Spleen (tissue), 13 donors: ENCODE measurements at places on chromosomes 5 and 9. TPM values are rescaled to one million over a fixed set of nuclear protein-coding genes. Genes with fewer than 3 reads are reported as not detected.
A peak's percentile ranks its signal among the peaks of the same experiment; 100 is the strongest.

- no peaks in the 10 kb centered on the region for H3K36me3 ChIP-seq
- H3K27ac ChIP-seq = no peak overlapping the region
- H3K4me1 ChIP-seq = no peaks in the 10 kb centered on the region
- DNase-seq = no peak
- no peaks in the 10 kb centered on the region for H3K27me3 ChIP-seq
- H3K4me3 ChIP-seq = no peak overlapping the region
These were observed 4.6 kb upstream of the IL9 start for GRCh38 chr5:135900276-135900675.

GRCh38 chr9:28915202-28915930 is 1342.1 kb upstream of the C9orf72 start:
- no peaks in the 10 kb centered on the region for H3K27me3 ChIP-seq
- H3K4me3 ChIP-seq = no peak overlapping the region
- no peak overlapping the region for H3K27ac ChIP-seq
- H3K36me3 ChIP-seq = no peaks in the 10 kb centered on the region
- DNase-seq = no peak

DNA sequence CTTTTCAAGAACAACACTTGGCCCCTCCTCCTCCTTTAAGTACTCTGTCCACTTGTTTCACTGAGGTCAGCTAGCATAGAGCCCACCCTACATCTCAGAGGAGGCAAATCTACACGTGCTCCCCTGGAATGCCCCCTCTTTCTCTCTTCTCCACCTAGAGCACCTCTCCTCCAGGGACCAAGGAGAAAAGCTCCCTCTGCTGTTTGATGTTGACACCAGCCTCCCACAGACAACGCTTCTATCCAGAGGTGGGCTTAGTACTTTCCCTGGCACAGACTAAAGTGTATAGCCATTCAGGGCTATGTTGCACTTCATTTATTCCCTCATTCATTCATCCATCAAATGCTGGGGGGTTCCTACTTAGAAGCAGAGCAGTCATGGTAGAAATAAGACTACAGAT is 68.2 kb upstream of the TAF1L start:
- H3K27ac ChIP-seq = no peak overlapping the region
- H3K4me3 ChIP-seq = no peak overlapping the region
- H3K36me3 ChIP-seq = no peaks in the 10 kb centered on the region

DNA sequence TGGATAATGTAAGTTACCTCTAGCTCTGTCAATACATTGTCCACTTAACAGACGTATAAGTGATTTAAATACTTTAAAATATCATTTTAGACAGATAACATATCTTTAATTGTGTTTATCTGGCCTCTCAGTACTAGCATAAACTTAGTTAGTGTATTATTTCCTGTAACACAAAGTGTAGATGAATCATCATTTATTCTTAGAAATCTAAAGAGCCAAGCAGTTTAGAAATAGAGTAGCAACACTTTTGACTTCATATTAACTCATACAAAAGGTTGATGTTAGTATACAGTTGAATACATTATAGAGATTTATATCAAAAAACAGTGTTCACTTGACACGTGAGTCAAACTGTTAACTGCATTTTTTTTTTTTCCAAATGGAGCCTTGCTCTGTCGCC is 18.0 kb downstream of the NCBP1 start:
- no peak for DNase-seq
- no peaks in the 10 kb centered on the region for H3K27me3 ChIP-seq
- no peak overlapping the region for H3K27ac ChIP-seq
- H3K4me1 ChIP-seq = no peaks in the 10 kb centered on the region
- no peak overlapping the region for H3K4me3 ChIP-seq
- H3K36me3 ChIP-seq = peaks cover 97% of the 10 kb centered on the region

- H3K4me3 ChIP-seq = no peak overlapping the region
- H3K4me1 ChIP-seq = no peaks in the 10 kb centered on the region
- H3K27me3 ChIP-seq = no peaks in the 10 kb centered on the region
- DNase-seq = no peak
- no peaks in the 10 kb centered on the region for H3K36me3 ChIP-seq
These were observed 629.3 kb upstream of the RGMB start for GRCh38 chr5:98144116-98144515.

GRCh38 chr9:127107171-127107928 is 15.1 kb downstream of the ANGPTL2 start:
- no peak overlapping the region for H3K27ac ChIP-seq
- H3K4me1 ChIP-seq = peaks cover 13% of the 10 kb centered on the region
- no peak overlapping the region for H3K4me3 ChIP-seq
- H3K36me3 ChIP-seq = peaks cover 15% of the 10 kb centered on the region
- DNase-seq = no peak

GRCh38 chr9:136090768-136091581 is 4.1 kb downstream of the NACC2 start:
- no peak overlapping the region for H3K4me3 ChIP-seq
- H3K36me3 ChIP-seq = no peaks in the 10 kb centered on the region
- no peaks in the 10 kb centered on the region for H3K27me3 ChIP-seq
- H3K4me1 ChIP-seq = peaks cover 92% of the 10 kb centered on the region

GRCh38 chr5:94788527-94788926 is 170.1 kb downstream of the SLF1 start:
- no peaks in the 10 kb centered on the region for H3K36me3 ChIP-seq
- no peaks in the 10 kb centered on the region for H3K27me3 ChIP-seq
- H3K4me1 ChIP-seq = peaks cover 3% of the 10 kb centered on the region
- H3K4me3 ChIP-seq = no peak overlapping the region
- no peak overlapping the region for H3K27ac ChIP-seq
- no peak for DNase-seq

GRCh38 chr5:33074548-33074947 is 363.4 kb downstream of the NPR3 start:
- H3K27ac ChIP-seq = no peak overlapping the region
- H3K36me3 ChIP-seq = no peaks in the 10 kb centered on the region
- no peak overlapping the region for H3K4me3 ChIP-seq
- no peak for DNase-seq
- no peaks in the 10 kb centered on the region for H3K27me3 ChIP-seq

DNA sequence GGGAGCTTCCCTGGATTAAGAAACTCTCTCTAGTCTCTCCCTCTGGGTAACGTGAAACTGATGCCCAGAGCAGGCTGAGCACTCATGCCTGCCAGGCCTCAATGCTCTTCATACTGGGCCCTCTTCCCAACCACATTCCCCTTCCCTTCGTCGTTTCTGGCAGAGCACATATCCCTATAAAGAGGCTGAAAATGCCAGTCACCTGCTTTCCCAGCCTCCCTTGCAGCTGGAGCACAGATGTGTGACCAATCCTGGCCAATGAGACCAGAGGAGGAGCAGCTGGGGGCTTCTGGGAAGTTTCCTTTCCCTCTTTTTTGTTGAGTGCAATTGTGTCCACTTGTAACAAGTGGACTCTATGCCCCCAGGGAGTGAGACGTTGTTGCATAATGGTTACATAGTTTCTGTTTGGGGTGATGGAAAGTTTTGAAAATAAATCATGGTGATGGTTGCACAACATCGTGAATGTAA is 30.2 kb upstream of the SMIM23 start:
- H3K36me3 ChIP-seq = no peaks in the 10 kb centered on the region
- no peaks in the 10 kb centered on the region for H3K27me3 ChIP-seq
- no peak for DNase-seq
- H3K4me1 ChIP-seq = peaks cover 2% of the 10 kb centered on the region

GRCh38 chr5:37807015-37807414 is 32.8 kb downstream of the GDNF start:
- no peaks in the 10 kb centered on the region for H3K27me3 ChIP-seq
- H3K36me3 ChIP-seq = no peaks in the 10 kb centered on the region
- H3K27ac ChIP-seq = no peak overlapping the region
- DNase-seq = no peak
- no peak overlapping the region for H3K4me3 ChIP-seq

DNA sequence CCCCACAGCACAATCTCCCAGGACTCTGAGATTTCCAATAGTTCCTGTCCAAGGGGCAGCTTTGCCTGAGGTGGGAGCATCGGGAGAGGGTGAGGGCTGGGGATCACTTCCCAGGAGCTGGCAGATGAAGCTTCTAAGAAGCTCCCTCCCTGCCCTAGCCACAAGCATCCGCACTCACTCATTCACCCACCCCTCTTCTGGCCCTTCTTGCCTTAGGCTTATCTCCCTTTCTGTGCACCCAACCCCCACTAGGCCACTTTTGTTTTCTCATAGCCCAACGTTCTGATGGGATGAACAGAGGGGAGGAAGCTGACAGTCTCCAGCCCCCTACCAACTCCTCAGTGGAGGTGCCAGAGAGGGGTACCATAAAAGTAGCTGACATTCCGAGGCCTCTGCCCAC is 3.7 kb upstream of the PCDH1 start:
- no peak overlapping the region for H3K27ac ChIP-seq
- H3K4me3 ChIP-seq = no peak overlapping the region
- no peaks in the 10 kb centered on the region for H3K36me3 ChIP-seq
- no peak for DNase-seq
- H3K4me1 ChIP-seq = peaks cover 43% of the 10 kb centered on the region

GRCh38 chr5:11507156-11507910 is 396.9 kb downstream of the CTNND2 start:
- H3K4me1 ChIP-seq = no peaks in the 10 kb centered on the region
- H3K27ac ChIP-seq = no peak overlapping the region

- H3K36me3 ChIP-seq = no peaks in the 10 kb centered on the region
- no peaks in the 10 kb centered on the region for H3K27me3 ChIP-seq
- H3K4me3 ChIP-seq = no peak overlapping the region
- H3K4me1 ChIP-seq = no peaks in the 10 kb centered on the region
- no peak for DNase-seq
- no peak overlapping the region for H3K27ac ChIP-seq
These were observed 130.0 kb downstream of the MPDZ start for GRCh38 chr9:13149454-13149853.

GRCh38 chr5:150271923-150272322 is 17.6 kb downstream of the CAMK2A start:
- no peak overlapping the region for H3K27ac ChIP-seq
- DNase-seq = no peak
- H3K27me3 ChIP-seq = no peaks in the 10 kb centered on the region
- H3K4me3 ChIP-seq = no peak overlapping the region
- no peaks in the 10 kb centered on the region for H3K36me3 ChIP-seq

DNA sequence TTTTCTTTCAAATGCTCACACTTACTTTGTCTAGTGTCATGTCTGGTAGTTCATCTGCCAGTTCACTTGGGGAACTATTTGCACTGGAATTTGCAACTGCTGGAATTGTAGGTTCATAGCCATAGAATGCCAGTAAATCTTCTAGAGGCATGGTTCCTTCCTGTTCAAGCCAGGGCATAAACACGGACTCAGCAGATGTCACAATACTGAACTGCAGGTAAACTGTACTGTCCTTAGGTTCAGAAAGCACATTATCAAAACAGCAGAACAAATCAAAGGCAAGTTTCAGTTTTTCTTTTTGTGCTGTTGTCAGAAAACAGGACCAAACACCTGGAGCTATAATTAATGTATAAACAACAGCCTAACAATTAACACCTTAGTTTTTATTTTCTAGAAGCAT is 13.1 kb downstream of the MIER3 start:
- DNase-seq = no peak
- H3K36me3 ChIP-seq = peaks cover 65% of the 10 kb centered on the region
- H3K4me1 ChIP-seq = no peaks in the 10 kb centered on the region
- no peak overlapping the region for H3K27ac ChIP-seq
- H3K27me3 ChIP-seq = no peaks in the 10 kb centered on the region
- H3K4me3 ChIP-seq = no peak overlapping the region

DNA sequence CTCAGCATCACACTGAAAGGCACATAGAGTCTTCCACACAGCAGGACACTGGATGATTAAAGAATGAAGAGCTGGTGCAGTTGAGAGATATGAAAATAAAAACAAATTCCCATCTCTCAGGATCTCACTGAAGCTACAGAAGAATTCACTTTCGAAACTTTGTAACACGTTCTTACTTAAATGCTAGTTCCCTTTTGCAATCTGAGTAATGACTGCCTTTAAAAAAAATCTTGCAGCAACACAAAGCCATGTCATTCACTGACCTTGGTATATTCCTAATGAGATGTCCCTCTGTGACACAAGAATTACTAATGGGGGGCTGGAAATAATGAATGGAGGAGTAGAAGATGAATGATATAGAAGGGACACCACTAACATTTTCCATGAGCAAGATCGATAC is 201.8 kb downstream of the GLIS3 start:
- DNase-seq = no peak
- no peak overlapping the region for H3K4me3 ChIP-seq
- no peaks in the 10 kb centered on the region for H3K27me3 ChIP-seq
- no peaks in the 10 kb centered on the region for H3K36me3 ChIP-seq

- no peaks in the 10 kb centered on the region for H3K4me1 ChIP-seq
- DNase-seq = no peak
- H3K27ac ChIP-seq = no peak overlapping the region
- no peak overlapping the region for H3K4me3 ChIP-seq
These were observed 143.7 kb downstream of the ARHGAP26 start for GRCh38 chr5:142913728-142914338.

GRCh38 chr9:93451849-93452709 is 594 bp downstream of the FAM120A start:
- no peaks in the 10 kb centered on the region for H3K27me3 ChIP-seq
- peak; percentile 93 for DNase-seq
- peak overlapping the region; percentile 97 for H3K27ac ChIP-seq
- H3K4me3 ChIP-seq = peak overlapping the region; percentile 96

DNA sequence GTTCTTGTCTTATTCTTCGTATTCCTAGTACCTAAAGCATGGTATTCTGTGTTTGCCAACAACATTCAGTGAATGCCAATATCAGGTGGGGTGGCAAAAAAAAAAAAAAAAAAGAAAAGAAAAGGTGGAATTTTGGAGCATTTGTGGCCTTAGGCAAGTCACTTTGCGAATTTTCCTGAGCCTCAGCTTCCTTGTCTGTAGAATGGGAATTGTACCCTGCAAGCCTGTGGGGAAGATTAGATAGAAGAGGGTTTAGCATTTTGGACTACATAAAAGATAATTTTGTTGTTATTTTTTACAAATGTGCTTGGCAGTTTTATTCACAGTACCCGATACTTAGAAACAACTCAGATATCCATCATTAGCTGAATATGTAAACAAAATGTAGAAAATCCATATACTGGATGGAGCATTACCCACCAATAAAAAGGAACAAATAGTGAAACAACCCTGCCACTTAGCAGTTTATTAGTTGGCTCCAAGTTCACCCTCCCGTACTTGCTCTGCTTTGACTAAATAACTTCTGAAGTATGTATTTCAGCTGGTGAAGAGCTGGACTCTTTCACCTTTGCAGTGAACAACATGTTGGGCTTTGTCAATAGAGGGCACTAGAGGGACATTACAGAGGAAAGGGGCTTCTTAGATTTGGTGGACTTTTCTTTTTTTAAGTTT is 13.6 kb downstream of the UBE2D2 start:
- no peak for DNase-seq
- no peaks in the 10 kb centered on the region for H3K27me3 ChIP-seq
- no peaks in the 10 kb centered on the region for H3K36me3 ChIP-seq

GRCh38 chr5:71899865-71900342 is 180.8 kb downstream of the CARTPT start:
- no peak overlapping the region for H3K27ac ChIP-seq
- DNase-seq = no peak
- H3K4me3 ChIP-seq = no peak overlapping the region
- H3K4me1 ChIP-seq = no peaks in the 10 kb centered on the region

The ADAMTS16 gene
- not detected for polyA plus RNA-seq

The C9 gene
- not detected for polyA plus RNA-seq

The RFK gene
- 10.1 TPM for polyA plus RNA-seq

The C9orf40 gene
- 4.2 TPM for polyA plus RNA-seq

The RFESD gene
- 3.2 TPM for polyA plus RNA-seq

The PCDHA13 gene
- polyA plus RNA-seq = not detected

The CCNJL gene
- polyA plus RNA-seq = 1.8 TPM

The TAF11L10 gene
- not detected for polyA plus RNA-seq

The KYAT1 gene
- polyA plus RNA-seq = 6.6 TPM

The ARL14EPL gene
- polyA plus RNA-seq = 0.09 TPM
